ENCODE measurements at places on chromosomes 4 and X.

- no peak for DNase-seq
- no peaks in the 10 kb centered on the region for H3K4me1 ChIP-seq
- no peaks in the 10 kb centered on the region for H3K36me3 ChIP-seq
- no peak overlapping the region for H3K27ac ChIP-seq
- H3K27me3 ChIP-seq = no peaks in the 10 kb centered on the region
These were observed 144.9 kb downstream of the POLA1 start for GRCh38 chrX:24838629-24839028.

DNA sequence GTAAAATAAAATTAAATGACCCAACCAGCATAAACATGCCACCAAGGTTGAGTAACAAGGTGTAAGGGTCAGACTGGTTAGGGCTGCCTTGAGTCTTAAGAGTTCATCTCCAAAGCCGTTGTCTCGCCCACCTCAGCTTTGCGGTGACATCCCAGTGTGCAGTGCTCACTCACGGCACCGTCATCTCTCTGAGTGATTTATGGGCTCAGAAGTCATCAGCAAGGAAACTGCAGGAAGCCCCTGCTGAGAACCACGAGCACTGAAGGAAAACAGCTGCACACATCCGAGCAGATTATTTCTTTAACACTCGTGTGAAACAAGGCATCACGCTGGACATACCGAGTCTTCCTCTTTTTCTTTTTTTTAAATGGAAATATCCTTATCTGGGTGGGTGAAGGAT lies 411.1 kb downstream of the TRIML1 start:
- no peaks in the 10 kb centered on the region for H3K4me1 ChIP-seq
- H3K27ac ChIP-seq = no peak overlapping the region
- no peak overlapping the region for H3K4me3 ChIP-seq
- DNase-seq = no peak

DNA sequence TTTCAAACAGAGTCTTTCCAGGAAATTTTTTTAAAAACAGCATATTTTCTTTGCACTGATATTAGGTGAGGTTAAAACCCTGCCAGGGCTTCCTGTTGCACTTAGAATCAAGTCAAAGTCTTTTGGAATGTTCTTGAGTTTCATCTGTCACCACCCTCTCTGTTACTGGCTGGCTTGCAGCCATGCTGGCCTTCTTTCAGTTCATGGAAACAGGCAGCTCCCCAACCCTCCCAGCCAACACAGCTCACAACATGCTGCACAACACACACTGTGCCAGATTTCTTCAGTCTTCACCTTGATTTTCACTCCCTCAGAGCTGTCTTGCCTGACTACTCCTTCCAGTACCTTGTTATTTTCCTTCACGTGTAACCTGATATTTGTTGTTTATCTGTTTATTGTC lies 129.5 kb downstream of the KCNIP4 start:
- H3K4me1 ChIP-seq = no peaks in the 10 kb centered on the region
- H3K36me3 ChIP-seq = no peaks in the 10 kb centered on the region
- no peak for DNase-seq
- H3K27ac ChIP-seq = no peak overlapping the region

DNA sequence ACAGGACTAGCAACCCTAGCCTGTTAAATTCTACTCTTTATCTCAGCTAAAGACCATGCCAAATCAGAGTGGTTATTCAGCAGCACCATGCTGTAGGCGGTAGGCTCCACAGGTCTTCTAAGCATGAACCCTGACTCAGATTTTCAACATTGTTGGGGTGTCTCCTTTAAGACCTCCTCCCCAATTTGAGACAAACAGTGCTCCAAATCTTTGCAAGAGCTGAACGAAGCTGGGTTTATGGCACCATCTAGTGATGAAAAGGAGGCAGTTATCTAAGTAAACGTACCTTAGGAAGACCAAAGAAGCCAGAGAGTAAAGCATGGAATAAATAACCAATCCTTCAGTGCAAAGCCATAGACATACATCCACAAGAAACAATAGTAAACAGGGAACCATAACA lies 334.5 kb upstream of the SLC7A11 start:
- H3K4me1 ChIP-seq = no peaks in the 10 kb centered on the region
- H3K4me3 ChIP-seq = no peak overlapping the region
- no peaks in the 10 kb centered on the region for H3K27me3 ChIP-seq
- DNase-seq = no peak

DNA sequence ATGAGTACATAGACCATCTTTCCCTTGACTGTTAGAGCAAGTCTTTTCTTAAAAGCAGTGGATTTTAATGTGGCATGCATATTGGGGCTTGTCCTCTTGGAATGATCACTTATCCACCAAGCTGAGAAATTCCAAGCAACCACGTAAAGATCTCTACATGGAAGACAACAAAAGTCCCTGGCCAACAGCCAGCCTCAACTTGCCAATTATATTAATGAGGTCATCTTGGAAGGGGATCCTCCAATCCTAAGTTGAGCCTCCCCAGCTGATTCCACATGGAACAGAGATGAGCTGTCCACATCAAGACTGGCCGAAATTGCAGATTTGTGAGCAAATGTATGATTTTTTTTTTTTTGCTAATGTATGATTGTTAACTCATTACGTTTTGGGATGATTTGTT lies 20.6 kb upstream of the FTHL17 start:
- no peaks in the 10 kb centered on the region for H3K36me3 ChIP-seq
- no peaks in the 10 kb centered on the region for H3K27me3 ChIP-seq
- no peaks in the 10 kb centered on the region for H3K4me1 ChIP-seq
- H3K27ac ChIP-seq = no peak overlapping the region
- H3K4me3 ChIP-seq = no peak overlapping the region
- DNase-seq = no peak

GRCh38 chr4:70932984-70933383 lies 30.8 kb downstream of the MOB1B start:
- DNase-seq = no peak
- H3K4me1 ChIP-seq = no peaks in the 10 kb centered on the region
- no peaks in the 10 kb centered on the region for H3K36me3 ChIP-seq
- no peak overlapping the region for H3K27ac ChIP-seq
- no peaks in the 10 kb centered on the region for H3K27me3 ChIP-seq

DNA sequence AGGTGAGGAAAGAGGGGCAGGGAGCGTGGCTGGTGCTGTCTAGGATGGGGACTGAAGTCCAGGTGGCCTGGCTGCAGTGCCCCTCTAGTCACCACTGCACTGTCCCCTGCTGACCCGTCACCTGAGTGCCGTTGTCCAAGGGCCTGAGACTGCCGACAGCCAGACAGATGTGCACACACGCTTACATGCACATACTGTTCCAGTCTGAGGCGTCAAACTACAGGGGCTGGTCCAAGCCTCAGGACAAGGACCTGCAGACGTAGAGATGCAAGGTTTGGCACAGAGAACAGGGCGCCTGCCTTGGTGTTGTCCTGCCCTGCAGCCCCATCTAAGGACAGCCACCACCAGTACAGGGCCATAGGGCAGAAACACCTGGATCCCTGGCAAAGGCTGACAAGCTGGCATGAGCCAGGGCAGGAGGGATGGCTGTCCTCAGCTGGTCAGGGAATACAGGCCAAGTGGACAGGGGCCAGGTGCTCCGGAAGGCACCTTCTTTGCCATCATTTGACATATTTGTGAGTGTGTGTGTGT lies 1.7 kb downstream of the SLC2A9 start:
- peak overlapping the region; percentile 47 for H3K4me3 ChIP-seq
- no peaks in the 10 kb centered on the region for H3K36me3 ChIP-seq
- peaks cover 6% of the 10 kb centered on the region for H3K4me1 ChIP-seq
- peak overlapping the region; percentile 73 for H3K27ac ChIP-seq
- no peak for DNase-seq

DNA sequence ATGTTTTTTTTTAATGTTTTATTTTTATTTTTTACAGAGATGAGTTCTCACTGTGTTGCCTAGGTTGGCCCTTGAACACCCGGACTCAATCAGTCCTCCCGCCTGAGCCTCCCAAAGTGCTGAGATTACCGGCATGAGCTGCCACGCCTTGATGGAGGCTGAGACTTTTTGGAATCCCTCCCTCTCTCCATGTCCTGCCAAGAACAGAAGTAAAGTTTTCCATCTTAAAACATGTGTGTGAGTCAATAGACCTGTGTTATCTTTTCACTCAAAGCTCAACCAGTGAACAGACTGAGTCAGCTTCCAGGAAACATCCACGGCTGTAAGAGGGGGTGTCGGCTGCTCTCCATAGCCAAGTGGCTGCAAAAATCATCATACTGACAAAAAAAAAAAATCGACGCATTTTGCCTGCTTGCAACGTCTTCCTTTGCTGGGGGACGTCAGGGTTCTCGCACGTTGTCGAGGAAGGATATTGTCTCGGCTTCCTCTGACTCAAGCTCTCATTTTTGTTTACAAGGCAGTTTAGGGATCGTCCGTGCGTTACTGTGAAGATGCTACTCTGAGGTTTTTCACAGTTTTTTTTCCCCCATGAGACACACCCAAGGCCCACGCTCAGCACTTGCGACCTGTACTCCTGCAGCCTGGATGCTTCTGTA lies 10.0 kb upstream of the ASMTL start:
- H3K27ac ChIP-seq = peak overlapping the region; percentile 81
- H3K4me1 ChIP-seq = peaks cover 55% of the 10 kb centered on the region
- no peak overlapping the region for H3K4me3 ChIP-seq
- no peaks in the 10 kb centered on the region for H3K27me3 ChIP-seq

- no peaks in the 10 kb centered on the region for H3K27me3 ChIP-seq
- no peak overlapping the region for H3K4me3 ChIP-seq
- H3K27ac ChIP-seq = no peak overlapping the region
- no peaks in the 10 kb centered on the region for H3K36me3 ChIP-seq
- no peak for DNase-seq
These were observed 50.9 kb upstream of the ATXN3L start for GRCh38 chrX:13370713-13371112.

GRCh38 chr4:16416601-16417000 lies 190.3 kb upstream of the TAPT1 start:
- no peak for DNase-seq
- H3K4me3 ChIP-seq = no peak overlapping the region
- H3K4me1 ChIP-seq = no peaks in the 10 kb centered on the region
- no peak overlapping the region for H3K27ac ChIP-seq
- H3K36me3 ChIP-seq = no peaks in the 10 kb centered on the region

- DNase-seq = no peak
- H3K27ac ChIP-seq = no peak overlapping the region
- H3K27me3 ChIP-seq = no peaks in the 10 kb centered on the region
- no peak overlapping the region for H3K4me3 ChIP-seq
These were observed 95.8 kb downstream of the ATXN3L start for GRCh38 chrX:13223868-13224567.

GRCh38 chrX:119374736-119375135 lies 24.4 kb upstream of the SLC25A43 start:
- no peaks in the 10 kb centered on the region for H3K36me3 ChIP-seq
- no peaks in the 10 kb centered on the region for H3K27me3 ChIP-seq
- H3K27ac ChIP-seq = no peak overlapping the region
- H3K4me1 ChIP-seq = no peaks in the 10 kb centered on the region

GRCh38 chrX:120486786-120487185 lies 17.7 kb upstream of the LAMP2 start:
- no peak overlapping the region for H3K27ac ChIP-seq
- peaks cover 7% of the 10 kb centered on the region for H3K4me1 ChIP-seq
- H3K4me3 ChIP-seq = no peak overlapping the region
- no peak for DNase-seq
- no peaks in the 10 kb centered on the region for H3K36me3 ChIP-seq

- H3K4me1 ChIP-seq = no peaks in the 10 kb centered on the region
- H3K36me3 ChIP-seq = no peaks in the 10 kb centered on the region
- H3K27ac ChIP-seq = no peak overlapping the region
- no peaks in the 10 kb centered on the region for H3K27me3 ChIP-seq
These were observed 106.6 kb upstream of the PCDH18 start for GRCh38 chr4:137638934-137639333.

DNA sequence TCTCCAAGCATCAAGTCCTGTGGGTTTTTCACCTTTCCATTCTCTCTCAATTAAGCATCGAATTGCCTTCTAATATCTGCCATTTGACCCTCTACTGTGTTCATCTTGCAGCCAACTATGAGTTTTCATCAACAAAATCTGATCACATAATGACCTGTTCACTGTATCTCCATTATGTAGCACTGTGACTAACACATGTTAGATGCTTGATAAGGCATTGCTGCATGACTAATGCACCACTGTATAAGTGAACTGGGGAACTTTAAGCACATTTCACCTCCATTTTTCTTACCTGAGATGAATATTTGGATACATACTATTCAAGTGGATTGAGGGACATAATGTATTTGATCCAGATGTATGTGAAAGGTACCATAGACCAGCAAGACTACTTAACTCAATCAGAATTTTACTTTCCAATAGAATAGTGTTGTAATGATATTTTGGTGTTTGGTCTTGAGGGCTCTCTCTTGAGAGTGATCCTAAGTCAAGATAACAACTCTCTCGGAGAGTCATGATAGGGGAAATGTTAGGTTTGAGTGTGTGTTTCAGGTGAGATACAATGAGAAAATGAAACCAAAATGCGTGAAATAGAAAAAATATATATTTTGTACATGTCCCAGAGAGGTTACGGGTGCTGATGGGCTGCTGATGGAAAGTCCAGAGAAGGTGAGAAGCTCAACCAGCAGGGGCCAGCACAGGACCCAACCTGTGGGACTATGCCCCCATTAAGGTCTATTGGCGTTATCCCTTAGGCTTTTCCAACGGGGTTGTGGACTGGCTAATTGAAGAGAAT lies 60.2 kb upstream of the HS3ST1 start:
- no peaks in the 10 kb centered on the region for H3K36me3 ChIP-seq
- no peaks in the 10 kb centered on the region for H3K27me3 ChIP-seq
- H3K4me1 ChIP-seq = peaks cover 3% of the 10 kb centered on the region
- no peak overlapping the region for H3K4me3 ChIP-seq
- DNase-seq = no peak

- no peak overlapping the region for H3K4me3 ChIP-seq
- H3K4me1 ChIP-seq = no peaks in the 10 kb centered on the region
- H3K36me3 ChIP-seq = no peaks in the 10 kb centered on the region
- no peak for DNase-seq
- H3K27me3 ChIP-seq = no peaks in the 10 kb centered on the region
- H3K27ac ChIP-seq = no peak overlapping the region
These were observed 13.1 kb upstream of the GPM6B start for GRCh38 chrX:13829983-13830382.

GRCh38 chrX:15721911-15722310 lies 16.2 kb upstream of the CA5B start:
- H3K27me3 ChIP-seq = no peaks in the 10 kb centered on the region
- DNase-seq = no peak
- no peaks in the 10 kb centered on the region for H3K36me3 ChIP-seq
- no peaks in the 10 kb centered on the region for H3K4me1 ChIP-seq
- no peak overlapping the region for H3K27ac ChIP-seq

DNA sequence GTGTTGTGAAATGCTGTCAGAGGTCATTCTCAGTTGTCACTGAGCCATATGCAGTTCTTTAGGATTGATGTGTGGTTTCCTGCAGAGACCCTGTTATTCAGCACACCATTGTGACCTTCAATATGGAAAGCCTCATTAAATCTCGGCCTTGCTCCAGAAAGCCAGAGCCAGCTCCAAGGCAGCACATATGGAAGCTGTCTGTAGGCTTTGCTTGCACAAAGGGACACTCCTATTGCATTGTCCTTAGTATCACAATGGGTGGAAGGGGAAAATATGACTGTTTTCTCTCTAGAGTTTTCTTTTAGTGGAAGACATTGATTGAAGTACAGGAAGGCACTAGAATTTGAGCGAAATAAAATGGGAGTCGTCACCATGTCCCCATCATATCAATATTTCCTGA lies 179.0 kb downstream of the CEP135 start:
- H3K36me3 ChIP-seq = no peaks in the 10 kb centered on the region
- H3K27me3 ChIP-seq = no peaks in the 10 kb centered on the region
- no peak for DNase-seq
- no peak overlapping the region for H3K4me3 ChIP-seq
- H3K4me1 ChIP-seq = no peaks in the 10 kb centered on the region

Data from effector memory CD4-positive, alpha-beta T cell (primary cell).